Fibroblast of mammary gland (primary cell): ENCODE measurements at places on chromosomes 5 and 9.
A peak's percentile ranks its signal among the peaks of the same experiment; 100 is the strongest.

DNA sequence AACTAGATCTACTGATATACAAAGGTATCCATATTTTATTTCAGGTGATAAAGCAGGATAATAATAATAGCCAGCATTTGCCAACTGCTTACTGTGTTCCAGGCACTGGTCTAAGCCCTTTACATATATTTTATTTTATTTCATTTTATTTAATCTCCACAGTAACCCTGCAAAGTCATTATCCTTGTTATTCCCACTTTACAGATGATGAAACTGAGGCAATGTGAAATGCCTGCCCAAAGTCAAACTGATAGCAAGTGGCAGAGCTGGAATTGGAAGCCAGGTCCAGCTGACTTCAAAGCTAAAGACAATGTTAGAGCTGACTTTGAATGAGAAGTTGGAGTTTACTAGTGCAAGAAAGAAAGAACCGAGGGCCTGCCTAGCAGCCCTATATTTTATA, 24.8 kb downstream of the MORN5 start:
- DNase-seq = no peak

DNA sequence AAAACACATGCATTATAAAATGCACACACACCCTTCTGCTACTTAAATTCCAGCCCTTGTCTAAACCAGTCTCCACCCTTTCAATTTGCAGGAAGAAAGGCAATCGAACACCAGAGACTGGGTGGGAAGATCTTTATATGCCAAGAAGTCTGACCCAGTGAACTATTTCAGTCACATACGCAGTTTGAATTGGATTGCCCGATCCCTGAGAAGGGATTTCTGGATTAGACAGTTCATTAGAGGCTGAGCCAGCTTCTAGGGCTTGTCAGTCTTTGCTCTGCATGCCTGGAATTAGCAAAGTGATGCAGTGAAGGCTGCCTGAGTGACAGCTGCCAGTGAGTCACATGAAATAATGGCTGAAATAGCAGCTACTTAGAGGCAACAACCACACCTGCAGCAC, 159.9 kb downstream of the PPP2R2B start:
- DNase-seq = no peak

DNA sequence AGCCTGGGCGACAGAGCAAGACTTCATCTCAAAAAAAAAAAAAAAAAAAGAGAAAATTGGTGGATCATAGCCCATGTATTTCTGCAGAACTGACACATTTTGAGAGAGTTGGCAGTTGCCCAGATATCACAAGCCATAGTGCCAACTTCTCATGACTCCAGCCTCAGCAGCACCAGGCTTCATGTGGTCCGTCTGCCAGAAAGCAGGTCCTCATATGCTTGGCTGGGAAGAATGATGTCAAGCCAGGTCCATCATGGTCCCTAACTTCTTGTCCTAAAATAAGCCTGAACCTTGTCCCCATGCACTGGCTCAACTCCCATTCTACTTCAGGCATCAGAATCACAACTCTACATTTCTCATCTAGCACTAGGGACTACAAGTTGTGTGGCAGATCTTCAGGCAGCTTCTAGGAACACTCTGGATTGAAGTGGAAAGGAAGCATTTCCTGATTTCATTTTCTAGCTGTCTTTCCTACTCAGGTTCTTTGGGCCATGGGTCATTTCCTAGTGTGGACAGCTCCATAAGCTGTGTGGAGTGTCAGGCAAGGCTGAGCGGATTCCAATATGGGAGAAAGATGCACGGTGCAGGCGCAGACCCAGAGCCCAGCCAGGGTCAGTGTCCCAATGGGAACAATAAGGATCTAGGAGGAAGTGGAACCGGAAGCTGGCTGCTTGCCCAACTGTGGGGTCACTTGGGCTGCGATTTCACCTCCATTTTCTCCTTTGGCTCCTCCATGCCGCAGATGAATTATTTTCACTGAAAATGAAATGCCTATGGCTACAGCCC, 90.1 kb downstream of the LMNB1 start:
- no peak for DNase-seq

- DNase-seq = peak; percentile 54
Observed at GRCh38 chr9:16516891-16517290, 353.6 kb downstream of the BNC2 start.

DNA sequence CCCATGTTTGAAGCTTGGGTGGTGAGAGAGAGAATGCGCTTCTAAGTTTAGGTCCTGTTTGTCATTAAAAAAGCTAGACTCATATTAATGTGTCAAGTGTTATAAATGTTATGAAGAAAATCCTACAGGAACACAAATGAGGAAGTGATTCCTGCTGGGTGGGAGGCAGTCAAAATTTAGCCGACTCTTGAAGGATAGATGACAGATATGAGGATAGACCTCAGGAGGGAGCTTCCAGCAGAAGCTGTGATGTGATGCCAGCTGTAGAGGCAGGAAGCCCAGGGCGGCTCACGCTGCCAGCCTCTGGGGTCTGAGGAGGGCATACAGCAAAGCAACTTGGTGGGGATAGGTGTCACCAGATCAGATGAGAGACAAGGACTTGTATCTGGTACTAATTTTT, 74.7 kb upstream of the ADAMTS16 start:
- DNase-seq = no peak
